WTC11 (cell line): ENCODE measurements at places on chromosomes 11 and 22. TPM values are rescaled to one million over a fixed set of nuclear protein-coding genes. Genes with fewer than 3 reads are reported as not detected.

DNA sequence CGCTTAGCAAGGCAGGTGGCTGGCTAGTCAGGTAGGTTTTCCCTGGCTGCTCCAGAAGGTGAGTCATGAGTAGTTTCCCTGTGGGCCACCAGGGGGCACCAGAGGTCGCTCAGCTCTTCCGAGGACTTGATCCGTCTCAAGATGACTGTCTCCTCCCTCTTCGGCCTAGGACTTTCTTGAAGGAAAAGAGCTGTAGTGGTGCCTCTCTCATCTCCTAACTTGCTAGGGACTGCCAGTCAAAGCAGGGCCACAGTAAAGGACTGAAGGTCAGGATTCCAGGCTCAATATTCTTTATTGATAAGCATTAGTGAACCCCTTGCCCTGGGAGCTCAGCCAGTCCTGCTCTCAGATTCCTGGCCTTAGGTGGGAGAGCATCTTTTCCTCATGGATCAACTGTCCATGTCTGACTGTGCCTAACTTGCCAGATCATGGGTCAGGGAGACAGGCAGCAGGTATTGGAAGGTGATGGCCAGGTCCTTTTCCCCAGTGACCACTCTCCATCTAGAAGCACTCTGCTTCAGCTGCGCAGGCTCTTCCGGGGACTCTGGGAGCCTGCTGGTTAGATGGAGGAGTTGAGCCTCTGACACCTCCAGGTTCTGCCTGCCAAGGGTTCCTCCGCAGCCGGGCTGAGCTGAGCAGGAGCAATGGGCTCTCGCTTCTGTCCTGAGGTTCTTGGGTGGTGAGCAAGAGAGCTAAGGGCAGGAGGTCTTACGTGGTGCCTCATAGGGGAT, 1.9 kb downstream of the POLD4 start:
- H3K36me3 ChIP-seq: no peaks in the 10 kb centered on the region
- H3K27ac ChIP-seq: peak overlapping the region; percentile 49; the same call in 1 of the 2 replicates

- H3K36me3 ChIP-seq: no peaks in the 10 kb centered on the region
- DNase-seq: peak; percentile 39
- H3K27me3 ChIP-seq: no peaks in the 10 kb centered on the region
- no peak overlapping the region; the same call in 1 of the 2 replicates for H3K27ac ChIP-seq
These were observed 3.2 kb upstream of the CSDC2 start for GRCh38 chr22:41557401-41558240.

- H3K27ac ChIP-seq: no peak overlapping the region
- H3K36me3 ChIP-seq: no peaks in the 10 kb centered on the region
- H3K27me3 ChIP-seq: peaks cover 12% of the 10 kb centered on the region
- no peak overlapping the region for H3K4me3 ChIP-seq
- peaks cover 4% of the 10 kb centered on the region for H3K4me1 ChIP-seq
These were observed 51.7 kb downstream of the SYT13 start for GRCh38 chr11:45234306-45235006.

DNA sequence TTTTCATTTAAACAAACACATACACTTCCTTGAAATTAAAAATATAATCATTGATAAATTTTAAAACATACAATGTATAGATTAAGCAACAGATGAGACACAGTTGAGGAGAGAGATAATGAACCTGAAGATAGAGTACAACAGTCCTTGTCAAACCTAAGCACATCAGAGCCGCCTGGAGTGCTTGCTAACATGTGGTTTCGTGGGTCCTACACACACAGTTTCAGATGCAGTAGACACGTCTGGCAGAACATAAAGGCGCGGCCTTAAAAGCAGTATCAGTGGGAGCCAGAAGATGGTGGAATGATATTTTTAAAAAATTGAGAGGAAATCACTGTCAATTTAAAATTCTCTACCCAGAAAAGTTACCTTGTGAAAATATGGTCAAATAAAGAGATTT, 134.4 kb downstream of the MPPED1 start:
- no peak for DNase-seq
- peaks cover 18% of the 10 kb centered on the region for H3K4me1 ChIP-seq
- H3K4me3 ChIP-seq: no peak overlapping the region
- H3K27me3 ChIP-seq: no peaks in the 10 kb centered on the region
- H3K36me3 ChIP-seq: no peaks in the 10 kb centered on the region
- no peak overlapping the region for H3K27ac ChIP-seq

TEX54 gene
- total RNA-seq: 0.44 TPM in 1 of 3 replicates, not detected in the others

AMPD3 gene
- total RNA-seq: 5.0 to 7.1 TPM (median 6.4 TPM) in 3 replicates

SNX32 gene
- 2.2 to 3.4 TPM (median 2.9 TPM) in 3 replicates for total RNA-seq

KCTD14 gene
- total RNA-seq: 12.6 to 15.7 TPM (median 14.8 TPM) in 3 replicates
